ENCODE measurements at places on chromosomes 5 and 9. TPM values are rescaled to one million over a fixed set of nuclear protein-coding genes. Genes with fewer than 3 reads are reported as not detected.

SAXO1 gene
- not detected for total RNA-seq

DNA sequence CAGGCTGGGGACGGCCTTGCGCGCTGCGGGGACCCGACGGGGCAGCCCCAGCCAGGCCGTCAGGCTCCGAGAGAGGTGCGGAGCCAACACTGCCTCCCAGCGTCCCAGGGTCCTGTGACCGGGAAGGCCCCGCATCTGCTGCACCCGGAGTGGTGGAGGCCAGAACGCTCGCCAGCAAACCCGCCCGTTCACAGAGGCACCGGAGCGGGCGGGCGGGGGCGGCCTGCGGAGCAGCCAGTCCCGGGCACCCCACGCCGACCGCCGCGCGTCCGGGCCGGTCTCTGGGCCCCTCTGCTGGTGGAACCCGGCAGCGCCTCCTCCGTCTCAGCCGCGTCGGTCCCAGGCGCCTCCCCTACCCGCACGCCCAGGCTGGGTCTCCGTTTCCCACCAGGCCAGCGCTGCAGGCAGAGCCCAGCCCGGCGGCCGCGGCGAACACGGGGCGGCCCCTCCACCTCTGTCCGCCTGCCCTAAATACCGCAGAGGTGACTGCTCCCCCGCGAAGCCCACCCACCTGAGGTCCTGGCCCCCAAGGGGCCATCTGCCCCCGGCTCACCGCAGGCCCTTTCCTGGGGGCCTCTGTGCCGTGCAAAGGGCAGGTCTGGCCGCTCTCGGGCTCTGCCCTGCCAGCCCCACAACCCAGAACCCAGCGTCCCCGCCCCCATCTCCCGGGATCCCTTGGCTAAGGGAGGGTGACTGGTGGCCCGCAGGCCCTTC, 15.9 kb downstream of the EXD3 start:
- peak; percentile 89 for DNase-seq

DNA sequence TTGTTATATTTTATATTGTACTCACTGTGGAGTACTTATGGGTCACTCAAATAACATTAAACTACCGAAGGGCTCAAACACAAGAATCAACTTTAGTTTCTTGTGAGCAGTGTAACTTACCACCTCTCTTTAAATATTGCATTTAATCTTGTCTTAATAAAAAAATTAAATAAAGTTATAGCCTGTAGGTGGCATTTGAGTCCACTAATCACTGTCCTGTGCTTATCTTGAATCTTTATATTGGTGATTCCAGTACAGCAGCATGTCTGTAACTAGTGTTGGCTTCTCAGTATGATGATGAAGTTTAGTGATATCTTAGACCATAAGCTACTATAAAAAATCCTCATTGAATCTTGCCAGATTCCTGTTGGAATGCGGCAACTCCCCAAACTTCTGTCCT, 313.8 kb downstream of the FAM170A start:
- DNase-seq, result no peak

- no peak for DNase-seq
Observed at GRCh38 chr9:31005086-31005665, 1379.3 kb upstream of the ACO1 start.

GRCh38 chr9:76576344-76576743, 117.4 kb downstream of the GCNT1 start:
- peak; percentile 25 for DNase-seq

All from heart left ventricle (tissue), 16 donors.